Activated CD8-positive, alpha-beta T cell treated with anti-CD3 and anti-CD28 coated beads for 36 hours (primary cell): ENCODE measurements at places on chromosomes 1 and 21. TPM values are rescaled to one million over a fixed set of nuclear protein-coding genes. Genes with fewer than 3 reads are reported as not detected.

DNA sequence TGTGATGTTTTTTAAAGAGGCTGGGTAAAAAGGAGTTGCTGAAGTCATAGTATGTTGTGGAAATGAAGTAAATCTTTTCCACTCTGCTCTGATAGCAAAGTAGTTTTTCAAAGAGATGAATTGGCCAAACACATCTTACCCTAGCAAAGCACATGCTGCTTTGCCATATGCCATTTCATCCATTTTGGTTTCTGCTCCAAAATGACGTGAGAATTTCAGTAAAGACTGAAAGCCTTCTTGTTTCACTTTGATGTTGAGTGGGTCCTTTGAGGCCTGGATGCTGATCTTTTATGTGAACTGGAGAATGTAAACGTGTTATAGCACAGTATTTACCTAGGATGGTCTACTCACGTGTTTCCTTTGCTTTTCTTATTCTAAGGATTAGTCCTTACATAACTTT, 73.3 kb upstream of the PGD start:
- DNase-seq = no peak

DNA sequence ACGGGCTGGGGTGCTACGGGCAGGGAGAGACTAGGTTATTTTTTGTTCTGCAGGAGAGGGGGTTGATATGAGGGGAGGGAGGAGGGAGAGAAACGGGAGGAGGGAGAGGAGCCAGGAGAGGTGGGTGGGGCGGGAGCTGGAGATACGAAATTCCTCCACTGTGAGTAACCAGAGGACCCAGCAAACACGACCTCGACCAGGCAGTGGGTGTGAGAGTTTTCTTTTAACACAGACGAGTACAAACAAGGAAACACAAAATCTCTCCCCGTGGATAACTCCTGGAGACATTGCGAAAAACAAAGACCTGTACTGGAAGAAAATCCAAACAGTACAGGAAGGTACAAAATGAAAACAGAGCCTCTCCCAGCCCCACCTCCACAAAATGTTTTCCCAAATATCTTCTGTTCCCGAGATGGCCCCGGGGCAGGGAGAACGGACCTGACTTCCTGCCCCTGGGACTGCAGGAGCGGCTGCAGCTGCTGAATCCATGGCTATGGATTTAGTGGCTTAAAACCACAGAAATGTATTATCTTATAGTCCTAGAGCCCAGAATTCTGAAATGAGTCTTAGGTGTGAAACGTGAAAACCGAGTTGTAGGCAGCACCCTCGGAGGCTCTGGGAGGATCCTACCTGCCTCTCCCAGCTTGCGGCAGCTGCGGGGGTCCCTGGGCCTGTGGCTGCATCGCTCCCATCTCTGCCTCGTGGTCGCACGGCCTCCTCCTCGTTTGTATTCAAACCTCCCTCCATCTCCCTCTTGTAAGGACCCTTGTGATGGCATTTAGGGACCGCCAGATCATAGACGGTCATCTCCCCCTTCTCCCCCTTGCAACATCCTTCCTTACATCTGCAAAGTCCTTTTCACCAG, 82.2 kb downstream of the RIPK4 start:
- DNase-seq = no peak

- no peak for DNase-seq
These were observed 121.5 kb downstream of the GPR52 start for GRCh38 chr1:174569240-174569639.

CASQ2 gene
- not detected for total RNA-seq
